ENCODE measurements at places on chromosomes 7 and 10.

DNA sequence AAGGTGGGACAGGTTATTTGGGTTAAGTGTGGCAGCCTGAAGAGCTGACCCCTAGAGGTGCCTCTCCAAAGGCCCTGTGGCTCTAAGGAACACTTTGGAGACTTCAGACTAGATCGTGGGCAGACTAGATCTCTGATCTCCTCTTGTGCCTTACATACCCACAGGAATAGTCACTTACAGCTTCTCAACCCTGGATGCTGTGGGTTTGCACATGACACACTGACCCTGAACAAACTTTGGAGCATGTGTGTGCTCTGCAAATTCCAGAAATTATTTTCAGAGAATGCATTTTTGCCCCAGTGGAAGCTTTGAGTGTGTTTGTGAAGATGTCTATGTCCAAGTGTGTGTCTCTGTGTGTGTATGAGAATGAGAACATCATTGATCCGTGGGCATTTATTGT is 119.6 kb downstream of the EMX2 start:
- DNase-seq: no peak

GRCh38 chr10:102868911-102869257 is 386 bp upstream of the AS3MT start:
- DNase-seq: no peak

DNA sequence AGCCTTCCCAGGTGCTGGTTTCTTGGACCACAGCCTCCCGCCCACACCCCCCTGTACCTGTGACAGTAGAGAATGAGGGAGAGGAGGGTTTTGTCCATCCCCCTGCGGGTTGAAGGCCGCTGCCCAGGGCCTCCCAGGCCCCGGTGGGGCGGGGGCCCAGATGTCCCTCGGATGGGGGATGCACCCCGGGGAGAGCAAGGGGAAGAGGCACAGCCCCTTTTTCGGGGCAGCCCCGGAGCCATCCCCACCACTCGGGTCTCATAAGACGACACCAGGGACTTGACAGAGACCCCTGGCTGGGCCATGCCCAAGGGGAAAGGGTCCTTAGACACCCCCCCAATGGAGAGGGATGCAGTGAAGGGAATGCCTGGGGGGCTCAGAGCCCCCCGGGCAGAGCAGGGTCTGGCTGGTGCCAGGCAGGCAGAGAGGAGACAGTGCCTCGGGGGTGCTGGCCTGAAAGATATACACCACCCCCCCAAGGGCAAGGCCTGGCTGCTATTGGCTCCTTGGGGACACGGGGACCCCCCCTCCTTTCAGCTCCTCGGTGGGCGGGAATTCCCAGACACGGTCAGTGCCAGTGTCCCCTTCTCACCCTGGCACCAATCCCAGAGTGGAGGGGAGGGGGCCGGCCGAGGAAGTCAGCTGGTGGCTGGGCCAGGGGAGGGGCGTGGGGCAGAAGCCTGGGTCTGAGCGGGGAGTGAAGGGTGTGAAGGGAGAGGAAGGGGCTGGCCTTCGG is 3.7 kb upstream of the SPACDR start:
- no peak for DNase-seq

GRCh38 chr7:107007007-107007891 is 37.3 kb upstream of the PRKAR2B start:
- DNase-seq: no peak

DNA sequence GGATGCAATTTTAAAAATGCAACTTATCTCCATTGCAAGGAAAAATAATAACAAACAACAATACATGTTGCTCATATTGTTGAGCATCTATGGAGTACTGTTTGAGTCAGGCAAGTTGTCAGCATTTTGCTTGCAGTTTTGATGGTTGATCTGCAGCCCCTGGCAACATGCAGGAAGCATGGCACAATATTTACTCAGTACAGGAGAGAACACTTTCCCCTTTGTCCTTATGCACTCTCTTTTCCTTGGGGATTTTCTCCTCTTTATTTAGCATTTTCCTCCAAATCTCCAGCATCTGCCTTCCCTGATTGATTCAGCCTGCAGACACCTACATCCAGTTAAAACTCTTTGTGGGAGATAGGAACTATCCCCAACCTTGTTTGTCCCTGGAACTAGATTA is 620.5 kb upstream of the LRRN3 start:
- no peak for DNase-seq

- DNase-seq: no peak
Measured at GRCh38 chr7:55066524-55066923, 47.7 kb downstream of the EGFR start.

GRCh38 chr7:91551377-91552175 is 287.3 kb downstream of the FZD1 start:
- peak; percentile 30 for DNase-seq

GRCh38 chr7:17384400-17384799 is 85.9 kb downstream of the AHR start:
- DNase-seq: peak; percentile 49

- DNase-seq: peak; percentile 100
Measured at GRCh38 chr10:33335801-33336581, 1.5 kb upstream of the NRP1 start.

GRCh38 chr10:127578259-127578960 is 29.3 kb downstream of the NPS start:
- DNase-seq: no peak

DNA sequence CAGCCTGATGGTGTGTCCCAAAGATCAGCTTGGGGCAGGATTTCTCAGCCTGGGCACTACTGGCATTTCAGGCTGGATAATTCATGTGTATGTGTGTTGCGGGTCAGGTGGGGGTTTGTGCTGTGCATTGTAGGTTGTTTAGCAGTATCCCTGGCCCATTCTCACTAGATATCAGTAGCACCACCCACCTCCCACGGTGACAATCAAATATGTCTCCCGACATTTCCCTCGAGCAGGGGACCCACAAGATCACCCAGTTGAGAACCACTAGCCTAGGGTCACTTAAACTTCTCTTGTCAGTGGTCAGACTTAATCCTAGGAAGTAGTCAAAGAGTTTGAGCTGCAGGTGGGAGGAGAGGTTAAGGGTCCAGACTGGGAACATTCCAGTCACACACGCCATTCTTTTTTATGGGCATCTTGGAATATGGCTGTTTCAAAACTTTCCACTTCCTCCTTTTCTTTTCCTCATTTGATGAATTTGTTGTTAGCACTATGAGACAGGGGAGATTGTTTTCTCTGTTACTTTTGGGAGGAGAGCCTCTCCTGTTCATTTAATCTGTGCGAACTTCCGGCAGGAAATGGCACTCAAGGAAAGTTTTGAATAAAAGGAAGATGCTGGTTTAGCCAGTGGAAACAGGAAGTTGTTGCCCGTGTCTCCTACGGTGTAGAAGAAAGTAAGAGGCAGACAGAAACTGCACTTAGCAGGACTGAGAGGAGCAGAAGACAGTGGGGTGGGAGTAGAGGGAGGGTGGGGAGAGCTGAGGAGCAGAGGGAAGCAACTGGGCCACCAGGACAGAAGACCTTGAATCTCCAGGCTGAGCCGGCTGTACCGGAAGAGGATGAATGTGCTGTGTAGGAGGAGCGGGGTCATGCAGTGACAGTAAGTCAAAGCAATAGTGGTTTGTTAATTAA is 17.6 kb upstream of the EXOC6 start:
- no peak for DNase-seq

DNA sequence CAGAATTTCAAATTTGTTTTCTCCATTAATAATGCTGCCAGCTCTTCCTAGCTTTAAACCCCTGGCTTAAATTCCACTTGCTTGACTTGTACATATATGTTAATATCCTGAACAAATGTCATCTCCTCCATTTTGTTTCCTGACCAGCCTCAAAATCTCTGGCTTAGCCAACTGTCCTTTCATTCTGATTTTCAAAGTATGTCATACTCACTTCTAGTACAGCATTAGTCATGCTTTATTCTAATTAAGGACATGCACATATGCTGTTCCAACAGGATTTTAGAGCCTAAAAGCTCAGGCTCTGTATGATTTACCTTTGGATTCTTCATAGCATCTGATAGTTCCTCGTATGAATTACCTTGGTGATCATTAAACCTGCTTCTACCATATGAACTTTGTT is 158.3 kb downstream of the ZNF438 start:
- DNase-seq: no peak

GRCh38 chr10:114308531-114309363 is 69.7 kb downstream of the VWA2 start:
- DNase-seq: no peak

DNA sequence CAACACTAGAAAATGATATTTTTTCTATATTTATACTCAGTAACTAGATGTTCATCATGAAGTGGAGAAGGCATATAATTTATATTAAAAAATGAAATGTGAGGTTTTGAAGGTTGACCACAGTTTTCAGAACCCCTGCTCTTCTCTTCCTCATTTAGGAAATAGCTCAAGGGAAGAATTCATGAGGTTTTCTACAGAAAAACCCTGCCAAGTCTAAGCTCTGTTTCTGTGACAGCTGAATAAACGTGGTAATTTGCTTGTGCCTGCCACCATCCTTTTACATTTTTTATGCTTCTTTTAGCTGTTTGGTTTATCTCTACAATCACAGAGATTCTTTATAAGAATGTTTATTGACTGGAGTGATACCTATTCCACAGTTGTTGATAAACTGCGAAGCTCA is 630.3 kb upstream of the POT1 start:
- no peak for DNase-seq

DNA sequence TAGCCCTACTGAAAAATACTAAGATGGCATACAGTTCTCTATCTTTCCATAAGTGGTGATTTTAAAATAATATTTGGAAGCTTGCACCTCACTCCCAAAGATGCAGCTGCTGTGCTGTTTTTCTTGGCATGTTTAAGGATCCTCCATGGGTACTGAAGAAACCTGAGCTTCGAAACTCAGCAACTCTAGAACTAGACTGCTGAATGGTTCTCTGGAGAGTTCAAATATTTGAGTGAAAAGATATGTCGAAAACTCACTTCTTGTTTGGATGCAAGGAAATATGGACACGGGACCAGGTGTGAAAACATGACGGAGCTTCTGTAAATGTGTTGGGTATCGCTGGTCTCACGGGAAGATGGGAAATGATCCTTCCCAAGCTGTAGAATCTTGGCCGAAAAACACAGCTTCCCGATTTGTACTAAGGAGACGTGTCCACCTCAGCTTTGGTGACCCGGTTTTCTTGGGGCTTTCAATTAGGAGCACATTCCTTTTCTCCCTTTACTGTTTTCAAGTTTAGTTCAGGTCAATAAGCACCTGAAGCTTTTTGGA is 543.8 kb upstream of the NRP1 start:
- no peak for DNase-seq

- DNase-seq: no peak
Measured at GRCh38 chr7:111568870-111569462, 6.7 kb upstream of the IMMP2L start.

GRCh38 chr10:4234661-4235060 is 449.7 kb upstream of the KLF6 start:
- DNase-seq: no peak

GRCh38 chr10:60167050-60167449 is 222.6 kb downstream of the ANK3 start:
- no peak for DNase-seq

DNA sequence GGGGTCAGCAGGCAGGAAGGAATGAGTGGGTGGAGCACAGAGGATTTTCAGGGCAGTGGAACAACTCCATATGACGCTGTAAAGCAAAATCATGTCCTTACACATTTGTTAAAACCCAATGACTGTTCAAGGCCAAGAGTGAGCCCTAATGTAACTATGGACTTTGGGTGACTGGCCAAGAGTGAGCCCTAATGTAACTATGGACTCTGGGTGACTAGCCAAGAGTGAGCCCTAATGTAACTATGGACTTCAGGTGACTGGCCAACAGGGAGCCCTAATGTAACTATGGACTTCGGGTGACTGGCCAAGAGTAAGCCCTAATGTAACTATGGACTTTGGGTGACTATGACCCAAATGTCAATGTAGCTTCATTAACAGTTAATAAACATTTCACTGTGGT is 52.0 kb downstream of the PAXIP1 start:
- DNase-seq: no peak

- no peak for DNase-seq
Measured at GRCh38 chr7:98456866-98457265, 56.0 kb upstream of the BAIAP2L1 start.

GRCh38 chr7:108455551-108455997 is 662 bp downstream of the NRCAM start:
- DNase-seq: no peak

DNA sequence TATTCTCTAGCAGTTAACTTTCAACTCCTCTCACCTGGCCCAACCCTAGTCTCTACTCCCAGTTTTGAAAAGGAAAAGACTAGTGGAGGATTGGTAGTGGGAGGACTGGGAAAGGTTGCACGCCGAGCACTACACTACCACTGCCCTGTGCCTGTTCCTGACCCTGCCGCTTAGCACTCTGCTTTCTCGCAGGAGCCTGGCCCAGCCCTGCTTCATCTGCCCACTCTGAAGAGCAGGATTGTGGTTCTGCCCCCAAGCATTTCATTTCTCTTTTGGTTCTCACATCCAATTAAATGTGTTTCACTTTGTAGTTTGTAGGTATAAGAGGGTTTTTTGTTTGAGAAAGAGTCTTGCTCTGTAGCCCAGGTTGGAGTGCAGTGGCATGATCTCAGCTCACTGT is 31.5 kb upstream of the RBM20 start:
- DNase-seq: no peak

DNA sequence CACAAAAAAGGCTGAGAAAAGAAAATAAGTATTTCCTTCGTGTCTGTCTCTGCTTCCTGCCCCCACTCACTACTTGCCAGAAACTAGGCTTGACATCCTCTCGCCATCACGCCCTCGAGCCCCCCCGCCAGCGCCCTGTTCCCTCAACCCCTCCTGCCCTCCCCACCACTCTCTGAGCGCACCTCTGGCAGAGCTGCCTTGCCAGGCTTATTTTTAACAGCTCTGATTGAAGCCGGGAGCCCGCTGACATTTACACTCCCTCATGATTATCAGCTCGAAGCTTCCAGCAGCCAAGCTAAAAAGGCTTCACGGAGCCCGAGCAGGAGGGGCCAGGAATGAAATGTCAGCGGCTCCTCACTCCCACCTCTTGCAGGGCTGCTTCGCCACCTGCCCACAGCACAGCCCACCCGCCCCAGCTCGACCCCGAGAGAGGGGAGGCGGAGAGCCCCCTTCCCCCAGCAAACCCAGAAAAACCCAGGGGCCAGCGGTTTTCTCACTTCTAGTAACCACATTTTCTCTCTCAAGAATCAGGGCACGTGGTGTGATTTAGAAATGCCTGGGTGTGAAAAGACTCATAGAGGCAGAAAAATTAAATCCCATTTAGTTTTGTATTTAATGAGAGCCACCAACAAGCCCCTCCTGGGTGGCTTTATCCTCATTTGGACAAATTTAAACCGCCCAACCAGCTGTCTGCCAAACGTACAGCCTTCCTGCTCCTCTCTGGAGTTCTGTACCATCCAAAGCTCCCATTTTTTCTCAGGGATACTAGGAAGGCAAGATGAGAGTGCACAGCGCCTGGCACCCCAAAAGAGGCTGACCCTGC is 89.3 kb downstream of the SLIT1 start:
- DNase-seq: no peak

DNA sequence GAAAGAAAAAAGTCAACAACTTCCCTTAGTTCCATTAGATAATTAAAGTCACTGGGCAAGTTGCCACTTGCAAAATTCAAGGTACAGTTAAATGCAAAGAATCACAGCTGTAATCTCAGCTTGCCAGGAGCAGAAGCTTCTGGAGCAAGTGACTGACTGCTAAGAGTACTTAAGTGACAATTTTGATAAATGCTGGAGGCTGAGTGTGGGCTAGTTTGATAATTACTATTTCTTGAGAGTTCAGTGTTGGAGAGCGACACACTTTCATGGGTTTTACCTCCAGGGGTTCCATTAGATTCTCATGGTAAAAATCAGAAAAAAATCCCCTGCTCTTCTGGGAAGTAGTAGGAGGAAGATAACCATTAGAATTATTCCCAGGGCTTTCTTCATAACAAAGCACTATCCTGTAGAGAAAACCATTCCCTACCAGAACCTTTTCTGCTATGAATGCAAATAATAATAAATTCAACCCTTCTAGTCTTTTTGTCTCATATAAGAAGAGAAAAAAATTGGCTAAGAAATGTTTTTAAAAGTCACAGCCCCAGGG is 486.3 kb downstream of the POM121L12 start:
- no peak for DNase-seq
